Uterine smooth muscle cell (primary cell): ENCODE measurements at places on chromosomes 11 and 22. TPM values are rescaled to one million over a fixed set of nuclear protein-coding genes. Genes with fewer than 3 reads are reported as not detected.

The KCNK7 gene
- 0.11 TPM in 1 of 2 replicates, not detected in the other for total RNA-seq

The KCNC1 gene
- under 0.01 TPM in 1 of 2 replicates, not detected in the other for total RNA-seq

The FIBP gene
- 185 and 189 TPM in 2 replicates for total RNA-seq

The MAP6 gene
- 1.1 and 1.3 TPM in 2 replicates for total RNA-seq

The KLHDC7B gene
- total RNA-seq = 0.11 and 0.62 TPM in 2 replicates

The TRIM49 gene
- not detected in 2 replicates for total RNA-seq

The OR8D4 gene
- total RNA-seq = not detected in 2 replicates

The IRF7 gene
- 4.5 and 7.4 TPM in 2 replicates for total RNA-seq

The QSER1 gene
- total RNA-seq = 21.9 and 27.1 TPM in 2 replicates

The GRIK4 gene
- under 0.01 and 0.12 TPM in 2 replicates for total RNA-seq

The BTBD18 gene
- total RNA-seq = not detected in 2 replicates

The AMOTL1 gene
- 26.6 and 31.5 TPM in 2 replicates for total RNA-seq
